ENCODE measurements at places on chromosomes 1 and 21. TPM values are rescaled to one million over a fixed set of nuclear protein-coding genes. Genes with fewer than 3 reads are reported as not detected.

RYR2 gene
- total RNA-seq, result 0.43 TPM

TP73 gene
- total RNA-seq, result not detected

C1orf53 gene
- total RNA-seq, result 3.9 TPM

ZNF683 gene
- total RNA-seq, result not detected

TBX19 gene
- 1.6 TPM for total RNA-seq

AHCTF1 gene
- total RNA-seq, result 36.3 TPM

RIPK4 gene
- total RNA-seq, result 6.4 TPM

CFAP45 gene
- 0.65 TPM for total RNA-seq

AMY1A gene
- total RNA-seq, result not detected

RXRG gene
- total RNA-seq, result not detected

KCNA2 gene
- total RNA-seq, result under 0.01 TPM

GJA8 gene
- not detected for total RNA-seq

OR2M3 gene
- total RNA-seq, result not detected

MARK1 gene
- 0.78 TPM for total RNA-seq

PPFIA4 gene
- 29.6 TPM for total RNA-seq

FMO1 gene
- total RNA-seq, result not detected

TFF2 gene
- not detected for total RNA-seq

MANEAL gene
- total RNA-seq, result 0.76 TPM

DHRS3 gene
- total RNA-seq, result 110 TPM

CITED4 gene
- total RNA-seq, result 1.6 TPM

PRR9 gene
- total RNA-seq, result not detected

HES2 gene
- not detected for total RNA-seq

KRTAP13-3 gene
- not detected for total RNA-seq

RNF2 gene
- 30.3 TPM for total RNA-seq

S100A5 gene
- total RNA-seq, result not detected

LDLRAD1 gene
- not detected for total RNA-seq

MXRA8 gene
- total RNA-seq, result 540 TPM

BCAS2 gene
- total RNA-seq, result 43.1 TPM

LCE1F gene
- total RNA-seq, result not detected

KCNJ15 gene
- total RNA-seq, result 5.2 TPM

PLA2G2A gene
- 4.3 TPM for total RNA-seq

ADCY10 gene
- 0.26 TPM for total RNA-seq

ANKRD65 gene
- 1.7 TPM for total RNA-seq

CELA2B gene
- total RNA-seq, result not detected

CYP4A11 gene
- not detected for total RNA-seq

CATSPER4 gene
- total RNA-seq, result not detected

RPTN gene
- 0.13 TPM for total RNA-seq

OR10Z1 gene
- total RNA-seq, result not detected

CTSS gene
- 12.0 TPM for total RNA-seq

GLMP gene
- 79.1 TPM for total RNA-seq

CAMK2N1 gene
- total RNA-seq, result 0.65 TPM

CLIC6 gene
- total RNA-seq, result 10.9 TPM

DMRTA2 gene
- not detected for total RNA-seq

DISC1 gene
- 10.1 TPM for total RNA-seq
